GM04503 (cell line): ENCODE measurements at places on chromosomes 7 and 10.

- no peak for DNase-seq
Measured at GRCh38 chr10:451021-451471, 238.4 kb downstream of the DIP2C start.

DNA sequence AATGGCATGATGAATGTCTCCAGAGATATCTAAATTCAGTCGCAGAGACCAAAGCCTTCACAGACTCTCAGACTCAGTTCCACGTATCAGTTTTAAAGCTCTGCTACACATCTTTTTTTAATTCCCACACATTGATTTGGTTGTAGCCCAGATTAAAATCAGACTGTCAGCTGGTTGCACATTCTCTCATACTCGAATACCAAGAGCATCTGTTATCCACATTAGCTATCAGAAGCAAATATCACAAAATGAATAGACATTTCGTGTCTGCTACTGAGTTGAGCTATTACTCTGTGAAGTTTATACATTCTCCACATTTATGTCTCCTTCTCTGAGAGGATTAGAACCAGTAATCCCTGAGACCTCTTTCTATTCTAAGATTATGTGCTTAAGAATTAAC is 229.2 kb downstream of the GPAM start:
- no peak for DNase-seq

- DNase-seq, result no peak
Measured at GRCh38 chr7:5599543-5600200, 176.0 kb upstream of the TNRC18 start.

DNA sequence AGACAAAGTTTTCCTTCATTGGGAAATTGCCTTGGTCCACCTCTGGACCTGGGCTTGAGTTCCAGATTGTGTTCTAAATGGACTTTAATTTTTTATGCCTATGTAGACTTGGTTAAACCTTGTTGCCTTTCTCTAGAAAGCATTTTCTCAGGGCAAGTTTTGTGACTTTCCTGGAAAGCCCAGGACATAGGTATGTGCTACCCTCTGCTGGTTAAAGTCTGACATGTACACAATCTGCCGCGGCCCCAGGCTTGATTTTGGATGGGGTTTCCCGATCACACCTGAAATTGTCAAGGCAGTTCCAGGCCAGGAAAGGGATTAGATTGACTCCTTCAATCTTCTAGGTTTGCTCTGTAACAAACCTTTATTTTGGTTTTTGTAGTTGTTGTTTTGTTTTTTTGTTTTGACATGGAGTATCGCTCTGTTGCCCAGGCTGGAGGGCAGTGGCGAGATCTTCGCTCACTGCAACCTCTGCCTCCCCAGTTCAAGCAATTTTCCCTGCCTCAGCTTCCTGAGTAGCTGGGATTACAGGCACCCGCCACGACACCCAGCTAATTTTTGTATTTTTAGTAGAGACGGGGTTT is 14.1 kb upstream of the AKR1B10 start:
- DNase-seq, result no peak

GRCh38 chr7:98360221-98361130 is 40.4 kb downstream of the BAIAP2L1 start:
- no peak for DNase-seq

- no peak for DNase-seq
Measured at GRCh38 chr10:35523670-35524225, 81.4 kb upstream of the GJD4 start.

DNA sequence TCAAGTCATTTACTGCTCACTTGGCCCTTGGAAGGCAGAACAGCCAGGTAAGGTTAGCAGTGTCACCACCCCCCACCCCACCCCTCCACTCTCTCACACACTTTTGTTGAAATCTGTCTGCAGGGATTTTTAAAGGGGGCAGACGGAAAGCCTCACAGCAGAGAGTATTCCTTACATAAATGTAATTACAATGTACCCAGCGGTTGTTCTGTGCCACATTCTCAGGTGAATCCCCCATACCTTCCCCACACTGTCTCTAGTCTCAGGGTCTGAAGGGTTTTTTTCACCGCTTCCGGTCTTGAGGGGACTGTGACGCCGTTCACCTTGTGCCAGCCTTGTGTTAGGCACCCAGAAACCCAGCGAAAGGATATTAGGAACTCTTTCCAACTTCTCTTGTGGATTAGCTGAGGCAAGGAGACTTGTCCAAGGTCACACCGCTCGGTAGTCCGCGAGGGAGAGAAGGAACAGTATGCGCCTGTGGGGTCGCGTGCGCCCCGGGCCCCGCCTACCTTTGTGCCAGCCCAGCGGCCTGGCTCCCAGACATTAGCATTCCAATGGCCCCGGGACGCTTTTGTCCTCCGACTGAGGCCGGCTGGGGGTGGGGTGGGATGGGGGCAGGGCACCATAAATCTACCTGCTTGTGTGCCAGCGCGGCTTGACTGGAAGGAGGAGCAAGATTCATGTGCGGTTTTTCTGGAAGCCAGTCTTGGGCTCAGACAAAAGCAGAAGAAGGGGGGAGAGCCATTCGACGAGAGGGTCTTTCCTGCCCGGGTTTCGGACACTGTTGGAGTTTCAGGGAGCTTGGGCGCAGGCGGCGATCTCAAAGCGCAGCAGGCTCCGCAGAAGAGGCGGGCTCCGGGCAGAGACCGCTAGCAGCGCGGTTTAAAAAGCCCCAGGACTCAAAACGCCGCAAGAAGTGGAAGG is 4.5 kb downstream of the NEUROG3 start:
- DNase-seq, result no peak

- DNase-seq, result no peak
Measured at GRCh38 chr10:126929391-126929790, 24.2 kb downstream of the DOCK1 start.

DNA sequence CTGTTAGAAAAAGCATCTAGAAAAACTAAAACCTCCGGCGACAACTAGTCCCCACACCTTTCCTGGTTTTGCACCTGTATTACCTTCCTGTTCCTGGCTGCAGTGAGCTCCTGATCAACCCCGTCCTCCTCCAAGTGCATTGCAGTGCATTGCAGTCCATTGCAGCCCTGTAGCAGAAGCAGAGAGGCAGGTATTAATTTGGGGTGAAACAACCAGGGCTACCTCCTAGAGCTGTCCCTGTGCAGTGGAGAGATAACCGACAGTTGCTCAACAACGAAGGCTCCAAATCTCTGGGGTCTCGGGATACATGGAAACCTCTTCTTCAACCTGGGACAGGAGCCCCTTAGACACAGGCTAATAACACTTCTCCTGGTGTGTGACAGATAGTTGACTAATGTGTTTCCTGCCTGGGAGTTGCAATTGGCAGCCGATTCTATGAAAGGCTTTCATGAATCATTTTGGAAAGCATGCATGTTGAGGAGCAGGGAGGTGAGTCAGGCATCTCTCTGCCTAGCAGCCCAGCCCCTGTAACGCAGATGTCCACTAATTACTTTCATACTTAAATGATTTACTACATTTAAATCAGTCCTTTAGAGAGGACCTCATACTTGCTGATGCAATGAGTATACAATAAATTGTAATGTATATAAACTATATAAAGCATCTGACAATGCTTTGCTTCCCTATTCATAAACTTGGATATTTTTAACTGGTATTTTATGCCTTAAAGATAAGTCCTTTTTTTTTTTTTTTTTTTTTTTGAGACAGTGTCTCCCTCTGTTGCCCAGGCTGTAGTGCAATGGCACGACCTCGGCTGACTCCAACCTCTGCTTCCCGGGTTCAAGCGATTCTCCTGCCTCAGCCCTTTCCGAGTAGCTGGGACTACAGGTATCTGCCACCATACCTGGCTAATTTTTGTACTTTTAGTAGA is 59.0 kb downstream of the PRR15 start:
- DNase-seq, result peak; percentile 78

GRCh38 chr10:45550903-45551786 is 121.4 kb downstream of the ZFAND4 start:
- no peak for DNase-seq

DNA sequence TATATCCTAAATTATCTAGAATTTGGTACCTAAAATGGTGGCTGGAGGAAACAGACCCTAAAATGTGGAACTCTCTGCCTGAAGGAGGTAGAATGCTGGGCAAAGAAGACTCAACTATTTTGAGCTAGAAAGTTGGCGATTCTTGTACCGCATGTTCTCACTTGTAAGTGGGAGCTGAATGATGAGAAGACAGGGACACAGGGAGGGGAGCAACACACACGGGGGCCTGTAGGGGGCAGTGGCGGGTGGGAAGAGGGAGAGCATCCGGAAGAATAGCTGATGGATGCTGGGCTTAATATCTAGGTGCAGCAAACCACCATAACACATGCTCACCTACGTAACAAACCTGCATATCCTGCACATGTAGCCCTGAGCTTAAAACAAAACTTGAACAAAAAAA is 250.6 kb downstream of the CALN1 start:
- no peak for DNase-seq

- peak; percentile 58 for DNase-seq
Measured at GRCh38 chr10:13939391-13939790, 352.6 kb downstream of the PRPF18 start.

DNA sequence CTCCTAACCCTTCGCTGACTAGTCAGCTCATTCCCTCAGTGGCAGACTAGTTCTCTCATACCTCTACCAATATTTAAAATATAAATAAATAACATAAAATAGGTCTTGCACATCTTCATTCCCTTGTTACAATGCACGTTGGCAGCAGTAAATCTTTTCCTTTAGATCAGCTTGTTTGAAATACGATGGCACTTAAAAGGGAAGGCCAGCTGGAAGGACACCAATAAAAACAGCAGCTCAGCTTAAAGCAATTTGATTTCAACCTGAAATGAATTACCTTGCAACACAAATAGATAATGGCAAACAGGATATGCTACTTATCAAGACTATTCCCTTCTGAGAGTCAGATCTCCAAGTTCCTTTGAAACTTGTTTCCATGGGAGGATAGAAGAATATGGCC is 321.8 kb downstream of the GFRA1 start:
- DNase-seq, result no peak

DNA sequence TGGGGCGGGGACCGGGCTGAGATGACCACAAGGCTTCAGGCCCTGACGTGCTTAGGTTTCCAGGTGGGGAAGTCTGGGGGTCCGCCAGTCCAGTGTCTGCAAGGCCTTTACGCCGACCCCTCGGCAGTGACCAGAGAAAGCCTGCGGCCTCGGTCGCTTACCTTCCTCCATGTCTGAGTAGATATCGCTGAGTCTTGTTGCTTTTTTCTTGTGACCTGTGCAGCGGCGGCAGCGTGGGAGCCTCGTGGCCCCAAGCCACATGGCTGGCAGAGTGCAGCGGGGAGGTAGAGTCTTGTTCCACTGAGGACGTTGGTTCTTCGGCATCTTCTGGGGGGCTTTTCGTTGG is 329 bp downstream of the NOLC1 start:
- no peak for DNase-seq

DNA sequence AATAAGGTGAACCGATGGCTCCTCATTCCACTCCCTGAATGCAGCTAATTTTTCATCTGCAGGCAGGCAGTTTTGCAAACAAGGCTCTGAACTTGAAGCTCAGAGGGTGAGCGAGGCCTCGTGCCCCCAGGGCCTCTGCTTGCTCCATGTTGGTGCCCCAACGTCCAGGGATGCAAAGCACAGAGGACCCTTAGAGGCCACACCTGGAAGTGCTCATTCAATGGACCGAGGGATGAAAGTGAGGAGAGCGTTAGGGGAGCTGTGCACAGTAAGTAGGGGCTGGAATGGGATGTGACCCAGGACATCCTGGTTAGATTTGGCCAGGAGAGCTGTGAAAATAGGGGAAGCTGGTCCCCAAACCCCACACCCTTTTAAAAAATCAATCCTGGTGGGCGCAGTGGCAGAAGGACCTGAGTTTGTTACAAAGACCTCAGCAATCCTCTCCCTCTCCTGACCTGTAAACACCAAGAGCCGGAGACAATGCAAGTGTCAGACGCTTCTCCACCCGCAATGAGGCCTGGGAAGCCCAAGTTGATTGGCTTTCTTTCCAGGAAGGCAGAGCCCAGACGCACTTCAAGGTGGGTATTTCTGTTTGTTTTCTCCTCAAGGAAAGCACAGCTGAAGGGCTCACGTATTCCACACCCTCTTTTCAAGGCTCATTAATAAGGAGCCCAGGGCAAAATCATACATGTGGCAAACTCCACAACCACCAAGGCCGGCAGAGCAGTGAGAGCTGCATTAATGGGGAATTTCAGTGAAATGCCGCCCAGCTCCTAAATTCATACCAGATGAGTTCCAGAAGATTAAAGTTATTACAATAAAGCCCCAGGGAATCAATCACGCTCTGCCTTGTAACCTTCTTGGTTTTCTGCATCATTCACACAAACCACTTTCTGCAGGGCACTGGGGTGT is 14.1 kb upstream of the CXCL12 start:
- peak; percentile 30 for DNase-seq

DNA sequence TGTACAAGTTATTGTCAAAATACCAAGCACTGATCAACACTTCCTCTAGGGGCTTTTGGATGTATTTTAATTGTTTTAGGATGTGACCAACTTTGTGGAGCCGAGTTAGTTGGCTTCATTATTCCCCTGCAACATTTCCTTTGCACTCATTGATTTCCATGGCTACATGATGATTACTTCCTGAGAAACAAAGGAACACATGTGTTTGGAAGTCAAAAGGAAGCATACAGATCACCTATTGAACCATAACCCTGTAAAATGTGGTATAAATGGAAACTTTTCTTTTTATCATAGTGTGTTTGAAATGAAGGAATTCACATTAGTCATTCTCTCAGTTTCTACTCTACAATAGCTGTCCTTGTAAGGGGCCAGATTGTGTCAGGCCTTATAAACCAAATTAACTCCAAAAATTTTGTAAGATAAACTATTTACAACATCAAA is 32.2 kb upstream of the EXOC6 start:
- no peak for DNase-seq

- no peak for DNase-seq
Measured at GRCh38 chr10:130986846-130987245, 324.7 kb downstream of the TCERG1L start.

DNA sequence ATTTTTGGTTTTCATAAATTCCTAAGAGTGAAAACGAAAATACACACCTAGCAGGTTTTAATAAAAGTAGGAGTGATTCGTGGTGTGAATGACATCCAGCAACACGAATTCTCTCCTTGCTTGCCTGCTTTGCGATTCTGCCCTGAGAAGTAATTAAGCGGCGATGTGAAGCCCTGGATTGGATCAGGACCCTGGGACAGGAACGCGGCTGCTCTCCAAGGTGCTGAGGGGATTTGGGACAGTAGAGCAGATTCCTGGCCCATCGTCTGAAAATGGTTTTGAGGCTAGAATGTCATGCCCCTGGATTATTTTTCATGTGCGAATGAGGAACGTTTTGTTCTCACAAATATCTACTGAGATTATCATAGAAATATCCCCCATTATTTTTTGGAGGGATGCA is 7.8 kb downstream of the NPS start:
- DNase-seq, result no peak

DNA sequence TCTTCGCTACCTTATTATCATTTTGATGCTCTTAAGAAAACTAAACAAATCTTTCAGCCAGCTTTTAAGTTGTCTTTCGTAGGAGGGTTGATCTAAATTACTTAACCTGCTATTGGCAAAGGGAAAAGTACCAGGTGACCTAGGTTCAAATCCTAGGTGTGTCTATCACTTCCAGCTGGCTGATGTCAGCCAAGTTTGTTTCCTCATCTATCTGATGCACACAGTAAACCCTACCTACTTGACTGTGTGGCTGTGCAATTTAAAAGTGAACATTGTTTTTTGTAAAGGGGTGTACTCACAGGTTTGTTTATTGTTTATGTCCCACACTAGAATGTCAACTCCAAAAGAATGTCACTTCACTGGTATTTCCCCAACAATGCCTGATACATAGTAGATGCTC is 21.9 kb upstream of the CAMK1D start:
- DNase-seq, result no peak

GRCh38 chr7:76198202-76198601 is 3.5 kb upstream of the SRRM3 start:
- no peak for DNase-seq

GRCh38 chr7:123992913-123993518 is 39.9 kb downstream of the TMEM229A start:
- DNase-seq, result no peak
